ENCODE measurements at places on chromosomes 12 and 14. TPM values are rescaled to one million over a fixed set of nuclear protein-coding genes. Genes with fewer than 3 reads are reported as not detected.

GRCh38 chr12:58918469-58918844 lies 1.8 kb downstream of the LRIG3 start:
- no peak for DNase-seq

The OR6C2 gene
- not detected for polyA plus RNA-seq

DNA sequence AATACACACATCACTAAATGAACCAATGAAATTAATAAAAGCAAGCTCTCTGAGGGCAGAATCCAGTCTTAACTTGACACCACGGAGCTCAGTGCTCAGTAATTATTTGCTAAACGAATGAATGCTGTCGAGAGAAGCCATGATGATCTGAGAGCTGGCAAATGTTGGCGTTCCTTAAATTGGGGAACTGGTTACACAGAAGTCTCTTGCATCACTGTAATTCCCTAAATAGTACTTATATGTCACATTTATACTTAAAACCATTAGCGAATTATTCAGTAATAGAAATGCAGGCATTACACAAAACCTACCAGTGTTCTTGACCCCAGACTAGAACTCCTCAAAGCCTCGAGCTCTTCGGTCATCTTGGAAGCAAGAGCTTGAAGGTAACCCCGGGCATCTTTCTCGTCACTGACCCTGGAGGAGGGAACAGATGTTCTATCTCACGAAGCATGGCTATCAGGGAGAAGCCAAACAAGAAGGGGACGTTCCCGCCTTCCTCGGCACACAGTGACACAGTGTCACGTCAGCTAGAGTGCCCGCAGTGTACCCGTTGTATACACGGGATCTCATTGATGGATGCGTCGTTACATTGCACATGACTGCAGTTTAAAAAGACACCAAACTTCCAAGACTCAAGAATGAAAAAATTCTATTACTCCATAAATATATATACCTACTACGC lies 43.6 kb downstream of the AMN start:
- no peak for DNase-seq

- DNase-seq, result no peak
These were observed 616.6 kb downstream of the CCER1 start for GRCh38 chr12:90338365-90338764.

DNA sequence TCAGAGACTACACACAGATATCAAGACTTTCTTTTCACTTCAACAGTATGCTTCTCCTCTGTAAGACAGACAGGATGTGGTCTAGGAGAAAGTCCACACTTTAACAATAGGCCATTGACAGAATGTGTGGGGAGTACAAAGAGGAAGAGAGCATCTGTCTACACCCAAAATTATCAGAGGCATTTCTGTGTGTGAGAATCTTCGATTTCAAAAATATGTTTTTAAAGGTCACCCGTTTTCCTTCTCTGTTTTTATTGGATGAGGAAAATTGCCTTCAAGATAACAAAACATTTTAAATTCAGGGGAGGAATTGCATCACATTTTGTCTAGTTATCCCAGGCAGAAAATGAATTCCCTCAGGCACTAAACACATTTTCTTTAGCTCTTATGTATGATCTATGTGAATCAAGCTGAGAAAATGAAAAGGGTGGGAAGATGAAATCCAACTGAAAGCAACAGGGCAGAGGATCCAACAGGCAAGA lies 16.4 kb downstream of the NAV3 start:
- DNase-seq, result no peak

The SERPINA9 gene
- not detected for polyA plus RNA-seq

DNA sequence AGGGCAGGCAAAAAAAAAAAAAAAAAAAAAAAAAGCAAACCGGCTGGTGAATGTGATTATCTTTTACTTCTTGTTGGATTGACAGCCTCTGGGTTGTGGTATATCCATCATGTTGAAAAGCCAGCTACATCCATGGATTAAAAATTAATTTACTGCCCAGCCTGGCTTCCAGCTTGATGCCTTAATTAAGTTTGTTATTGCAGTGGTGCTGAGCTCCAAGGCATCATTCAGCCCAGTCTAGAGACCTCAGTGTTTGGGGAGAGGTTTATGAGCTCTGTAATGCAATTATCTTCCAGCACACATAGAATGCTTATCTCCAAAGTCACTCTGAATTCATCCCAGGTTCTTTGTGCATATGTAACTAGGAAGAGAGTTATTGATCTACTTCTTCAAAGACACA lies 114.8 kb downstream of the RIMBP2 start:
- DNase-seq, result no peak

DNA sequence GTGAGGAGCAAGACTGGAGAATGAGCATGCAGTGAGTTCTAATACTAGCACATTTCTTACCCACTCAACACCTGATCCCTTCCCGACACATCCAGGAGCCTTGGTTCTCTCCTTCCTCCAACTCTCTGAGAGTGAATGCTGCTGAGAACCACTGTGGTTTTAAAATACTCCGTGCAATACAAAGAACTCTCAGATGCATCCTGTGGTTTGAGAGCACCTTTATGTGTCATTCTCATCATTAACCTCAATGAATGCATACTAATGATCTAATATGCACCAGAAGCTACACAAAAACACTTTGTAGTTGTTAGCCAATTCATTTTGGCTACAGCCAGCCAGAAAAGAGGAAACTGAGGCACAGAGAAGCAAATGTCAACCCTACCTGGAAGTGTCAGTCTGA lies 87.6 kb downstream of the GALNT8 start:
- no peak for DNase-seq

The LLPH gene
- 31.5 TPM for polyA plus RNA-seq

GRCh38 chr12:93266-94005 lies 26.9 kb downstream of the IQSEC3 start:
- no peak for DNase-seq

The RCOR1 gene
- 28.0 TPM for polyA plus RNA-seq

DNA sequence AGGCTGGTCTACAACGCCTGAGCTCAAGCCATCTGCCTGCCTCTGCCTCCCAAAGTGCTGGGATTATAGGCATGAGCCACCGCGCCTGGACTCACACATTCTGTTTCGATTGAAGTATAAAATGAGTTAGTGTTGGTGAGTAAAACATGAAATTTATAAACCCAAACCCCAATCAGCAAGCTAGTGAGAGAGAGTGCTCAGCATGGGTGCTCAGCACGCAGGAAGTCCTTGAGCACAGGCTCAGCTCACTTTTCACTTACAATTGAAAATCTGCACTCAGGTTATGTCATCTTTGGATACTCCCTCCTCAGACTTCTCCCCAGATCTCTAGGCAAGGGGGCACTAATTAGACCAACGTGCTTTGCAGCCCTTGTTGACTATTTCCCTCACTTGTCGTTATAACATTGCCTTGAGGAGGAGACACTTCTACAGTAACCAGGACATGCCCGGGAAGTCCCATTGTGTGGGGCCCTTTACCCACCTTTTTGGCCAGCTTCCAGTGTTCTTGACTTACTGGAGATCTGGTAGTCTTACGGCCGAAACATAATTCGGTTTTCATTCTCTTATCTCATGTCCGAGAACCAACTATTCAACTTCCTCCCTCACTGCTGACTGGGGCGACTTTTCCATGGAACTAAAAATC lies 68.5 kb upstream of the AMN1 start:
- DNase-seq, result no peak

DNA sequence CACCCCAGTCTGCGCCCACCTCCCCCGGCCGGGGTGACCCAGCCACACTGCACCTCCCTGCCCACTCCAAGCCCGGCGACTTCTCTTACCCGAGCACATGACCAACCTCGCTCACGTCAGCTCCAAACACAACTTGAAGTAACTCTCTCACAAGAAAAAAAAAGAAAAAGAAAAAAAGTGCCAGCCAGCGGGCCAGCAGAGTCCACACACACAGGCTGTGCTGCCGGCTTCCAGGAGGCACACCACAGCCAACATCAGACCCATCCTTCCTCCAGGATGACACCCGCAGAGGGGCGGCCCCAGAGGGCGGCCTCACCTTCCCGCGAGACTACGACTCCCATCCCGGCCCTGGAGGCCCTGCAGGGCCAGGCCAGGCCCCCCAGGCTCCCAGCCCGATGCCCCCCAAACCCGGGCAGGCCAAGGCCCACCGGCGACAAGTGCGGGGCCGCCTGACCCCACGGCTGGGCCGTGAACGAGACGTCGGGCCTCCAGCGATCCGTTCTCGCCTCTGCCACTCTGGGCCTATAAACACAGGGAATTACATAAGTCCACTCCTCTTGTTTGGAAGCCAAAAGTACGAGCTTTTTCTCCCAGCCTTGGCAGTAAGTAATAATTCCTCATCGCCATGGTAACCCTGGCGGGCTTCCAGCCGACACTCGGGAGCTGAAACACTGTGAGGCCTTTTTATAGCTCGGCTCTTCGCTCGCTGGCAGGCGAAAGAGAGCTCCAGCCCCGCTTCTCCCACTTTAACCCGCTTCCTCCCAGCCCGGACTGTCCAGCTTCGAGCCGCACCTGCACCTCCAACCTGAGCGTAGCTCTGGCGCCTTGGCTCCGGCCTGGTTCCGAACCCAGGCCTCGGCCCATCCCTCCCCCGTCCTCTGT lies 49.1 kb downstream of the NCOR2 start:
- DNase-seq, result peak; percentile 99

- no peak for DNase-seq
These were observed 46.8 kb upstream of the AMN start for GRCh38 chr14:102875652-102876051.

- DNase-seq, result peak; percentile 11
These were observed 27.4 kb upstream of the GUCY2C start for GRCh38 chr12:14723763-14724162.

The CRACR2A gene
- 2.4 TPM for polyA plus RNA-seq

DNA sequence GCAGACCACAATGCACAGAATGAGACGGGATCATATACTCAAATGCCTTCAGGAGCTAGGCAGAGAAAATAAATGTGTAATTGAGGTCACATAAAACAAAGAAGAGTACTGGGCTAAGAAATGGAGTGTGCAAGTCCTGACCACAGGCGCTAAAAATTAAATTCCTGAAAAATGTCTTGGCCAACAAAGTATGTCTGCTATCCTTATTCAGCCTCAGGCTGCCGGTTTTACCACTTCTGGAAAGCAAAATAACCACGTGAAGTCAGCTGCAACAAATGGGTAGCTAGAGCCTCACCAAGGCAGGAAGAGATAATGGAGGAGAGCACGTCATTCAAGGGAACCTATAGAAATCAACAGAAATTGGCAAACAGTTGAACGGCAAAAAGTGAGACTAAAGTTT lies 3.1 kb downstream of the PYGL start:
- no peak for DNase-seq

The VDR gene
- 0.65 TPM for polyA plus RNA-seq

DNA sequence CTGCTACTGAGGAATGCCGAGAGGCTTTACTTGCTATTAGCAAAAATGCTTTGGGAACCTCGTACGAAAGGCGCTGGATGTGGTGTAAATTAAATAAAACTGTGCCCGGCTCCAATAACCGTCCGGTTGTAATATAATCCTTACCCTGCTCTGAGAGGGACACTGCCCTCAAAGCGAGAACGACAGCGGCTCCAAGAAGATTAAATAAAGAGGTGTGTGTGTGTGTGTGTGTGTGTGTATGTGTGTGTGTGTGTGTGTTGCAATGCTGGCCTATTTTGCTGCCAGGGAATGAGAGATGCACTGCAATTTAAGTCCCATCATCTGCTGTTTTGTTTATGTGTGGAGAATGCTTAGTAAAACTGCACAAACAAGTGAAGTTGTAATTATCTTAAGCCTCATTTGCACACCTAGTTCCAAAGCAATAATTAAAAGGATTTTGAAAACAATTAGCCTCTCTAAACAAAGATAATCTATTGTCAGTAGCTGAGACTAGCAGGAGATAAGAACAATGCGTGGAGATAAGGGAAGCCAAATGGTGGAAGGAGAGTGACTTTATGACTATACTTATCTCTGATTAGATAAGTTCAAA lies 1.2 kb upstream of the SIX1 start:
- DNase-seq, result peak; percentile 43

The ANKRD33 gene
- polyA plus RNA-seq, result not detected

GRCh38 chr12:72075401-72075800 lies 136.8 kb downstream of the TPH2 start:
- no peak for DNase-seq

DNA sequence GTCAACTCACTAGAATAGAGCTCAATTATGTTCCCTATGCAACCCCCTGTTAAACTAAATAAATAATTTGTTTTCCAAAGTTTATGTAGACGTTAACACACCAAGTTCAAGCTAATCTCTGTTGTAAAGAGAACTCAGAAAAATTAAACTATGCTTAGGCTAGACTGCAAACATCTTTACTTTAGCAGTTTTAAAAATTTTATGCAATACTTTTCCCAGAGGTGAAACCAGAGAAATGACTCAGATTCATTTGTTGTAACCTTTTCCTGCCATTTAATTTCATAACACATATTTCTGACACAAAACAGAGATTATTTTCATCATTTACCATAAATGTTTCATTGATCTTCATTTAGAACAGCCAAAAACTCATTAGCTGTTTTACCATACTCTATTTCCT lies 27.4 kb downstream of the ABCC9 start:
- DNase-seq, result no peak

The PRICKLE1 gene
- not detected for polyA plus RNA-seq

DNA sequence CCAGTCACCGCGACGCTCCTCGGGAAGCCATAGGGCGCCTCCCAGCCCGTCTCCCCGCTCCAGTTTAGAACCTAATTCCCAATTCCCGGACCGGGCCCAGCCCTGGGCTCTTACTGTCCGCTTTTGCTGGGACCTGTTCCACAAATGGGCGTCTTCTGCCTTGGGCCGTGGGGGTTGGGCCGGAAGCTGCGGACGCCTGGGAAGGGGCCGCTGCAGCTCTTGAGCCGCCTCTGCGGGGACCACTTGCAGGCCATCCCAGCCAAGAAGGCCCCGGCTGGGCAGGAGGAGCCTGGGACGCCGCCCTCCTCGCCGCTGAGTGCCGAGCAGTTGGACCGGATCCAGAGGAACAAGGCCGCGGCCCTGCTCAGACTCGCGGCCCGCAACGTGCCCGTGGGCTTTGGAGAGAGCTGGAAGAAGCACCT lies 797 bp downstream of the UNG start:
- DNase-seq, result no peak

DNA sequence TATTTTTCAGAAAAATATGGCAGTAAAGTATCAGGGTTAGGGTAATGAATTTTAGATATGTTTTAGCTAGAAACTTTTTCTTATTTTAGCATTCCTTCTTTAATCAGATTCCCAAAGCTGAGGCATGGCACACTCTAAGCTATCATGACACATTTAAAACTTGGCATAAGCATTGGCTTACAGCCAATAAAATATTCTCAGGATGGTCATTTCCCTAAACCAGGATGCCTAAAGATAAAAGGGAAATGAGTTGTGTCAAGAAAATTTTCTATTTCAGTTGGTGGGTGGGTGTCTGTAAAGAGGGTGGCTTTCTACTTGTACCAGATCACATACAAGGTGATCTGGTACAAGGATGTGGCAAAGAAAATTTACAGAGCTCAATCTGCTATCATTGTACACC lies 47.8 kb downstream of the PEBP1 start:
- no peak for DNase-seq

- no peak for DNase-seq
These were observed 120.4 kb downstream of the ANO6 start for GRCh38 chr12:45336331-45336730.

DNA sequence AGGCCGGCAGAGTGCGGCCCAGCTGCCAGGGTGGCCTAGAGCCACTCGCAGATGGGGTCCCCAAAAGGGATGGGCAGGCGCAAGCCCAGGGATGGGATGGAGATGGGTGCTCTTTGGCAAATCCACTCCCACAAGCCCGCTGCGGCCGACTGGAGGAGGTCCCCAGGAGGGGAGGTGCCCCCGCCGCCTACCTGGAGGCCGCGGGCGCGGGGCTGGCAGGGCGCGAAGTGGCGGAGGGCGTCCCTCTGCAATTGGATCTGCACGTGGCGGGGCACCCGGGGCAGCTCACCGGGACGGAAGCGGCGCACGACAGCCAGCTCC lies 730 bp downstream of the PPP1R3E start:
- DNase-seq, result no peak

The SAMD15 gene
- polyA plus RNA-seq, result 0.40 TPM

The RNASE3 gene
- polyA plus RNA-seq, result not detected

The TEX22 gene
- 0.38 TPM for polyA plus RNA-seq
